Hepatocyte (in vitro differentiated cells): ENCODE measurements at places on chromosomes 4 and X.

- peak; percentile 57 for DNase-seq
Measured at GRCh38 chrX:150324035-150324728, 38.9 kb upstream of the MAMLD1 start.

GRCh38 chrX:11655282-11656015 lies 10.3 kb downstream of the ARHGAP6 start:
- DNase-seq, result no peak

DNA sequence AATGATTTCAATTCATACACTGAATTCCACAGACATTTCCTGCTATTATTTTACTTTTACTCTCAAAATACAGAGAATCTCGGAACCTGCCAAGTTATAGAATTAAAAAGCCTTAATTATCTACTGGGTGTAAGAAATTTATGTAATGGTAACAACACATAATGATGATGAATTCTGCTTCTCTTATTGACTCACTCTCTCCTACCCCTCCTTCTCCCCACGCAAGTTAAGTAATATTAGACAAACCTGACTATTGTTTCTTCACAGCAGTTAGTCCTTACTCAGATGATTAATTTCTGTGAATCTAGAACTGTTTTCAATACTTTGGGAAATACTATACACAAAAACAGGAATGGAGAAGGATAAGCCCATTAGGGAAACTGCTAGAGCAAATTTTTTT lies 762.0 kb downstream of the CCSER1 start:
- no peak for DNase-seq

- DNase-seq, result no peak
Measured at GRCh38 chr4:87650938-87651337, 858 bp downstream of the DMP1 start.

DNA sequence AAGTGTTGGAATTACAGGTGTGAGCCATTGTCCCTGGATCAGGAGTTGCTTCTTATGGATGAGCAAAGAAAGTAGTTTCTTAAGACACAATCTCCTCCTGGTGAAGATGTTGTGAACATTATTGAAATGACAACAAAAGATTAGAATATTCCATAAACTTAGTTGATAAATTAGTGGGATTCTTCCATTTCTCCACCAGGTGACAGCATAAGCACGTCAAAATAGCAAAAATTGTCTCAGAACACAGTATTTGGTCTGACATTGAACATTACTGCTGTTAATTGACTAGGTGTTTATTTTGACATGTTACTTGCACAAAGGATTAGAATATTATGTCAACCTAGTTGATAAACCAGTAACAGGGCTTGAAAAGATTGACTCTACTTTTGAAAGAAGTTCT lies 21.6 kb downstream of the CLDN34 start:
- DNase-seq, result no peak

DNA sequence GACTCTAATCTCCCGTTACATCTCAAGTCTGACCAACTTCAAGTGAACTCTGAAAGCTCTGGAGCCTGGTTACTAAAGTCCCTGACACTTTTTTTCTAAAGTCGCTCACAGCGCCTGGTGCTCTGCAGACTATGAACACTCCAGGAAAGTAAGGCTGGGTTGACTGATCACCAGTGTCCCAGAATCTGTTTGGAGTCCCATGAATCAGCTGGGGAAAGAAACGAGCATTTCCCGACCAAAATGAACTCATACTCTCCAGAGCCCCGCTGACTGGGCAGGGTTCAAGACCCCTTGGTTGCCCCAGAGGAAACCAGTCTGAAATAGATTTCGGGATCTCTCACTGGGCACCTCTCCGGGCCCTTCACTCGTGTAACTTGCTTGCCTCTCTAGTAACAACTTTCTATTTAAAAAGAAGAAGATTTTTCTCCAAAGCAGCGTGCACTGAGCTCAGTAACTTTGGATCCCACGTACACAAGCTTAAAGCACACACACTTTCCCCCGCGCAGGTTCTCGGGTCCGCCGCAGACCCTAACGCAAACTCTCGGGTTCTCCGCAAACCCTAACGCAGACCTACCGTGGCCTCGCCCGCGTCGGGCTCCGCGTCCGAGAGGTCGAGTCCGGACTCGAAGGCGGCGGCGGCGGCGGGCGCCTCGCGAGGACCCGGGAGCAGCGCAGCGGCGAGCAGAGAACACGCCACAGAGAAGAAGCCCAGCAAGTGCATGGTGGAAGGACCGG lies 964 bp downstream of the VEGFC start:
- peak; percentile 37 for DNase-seq

- DNase-seq, result no peak
Measured at GRCh38 chr4:123455360-123455759, 58.8 kb downstream of the SPRY1 start.

GRCh38 chrX:24080704-24081103 lies 25.9 kb downstream of the EIF2S3 start:
- no peak for DNase-seq

GRCh38 chr4:172843192-172843591 lies 325.4 kb upstream of the GALNT7 start:
- no peak for DNase-seq

DNA sequence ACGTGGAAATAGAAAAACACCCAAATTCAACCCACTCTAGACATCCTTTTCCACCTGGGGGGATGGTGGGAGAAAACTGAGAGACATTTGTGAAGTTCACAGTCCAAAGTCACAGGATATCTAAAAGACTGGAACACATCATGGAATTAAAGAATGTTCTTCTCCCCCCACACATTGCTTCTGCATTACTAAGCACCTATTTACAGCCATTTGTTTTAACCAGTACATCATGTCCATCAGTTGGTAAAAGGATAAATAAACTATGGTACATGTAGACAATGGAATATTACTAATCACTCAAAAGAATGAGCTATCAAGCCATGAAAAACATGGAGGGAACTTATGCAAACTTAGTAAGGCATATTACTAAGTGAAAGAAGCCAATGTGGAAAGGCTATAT lies 185.5 kb upstream of the ANXA10 start:
- no peak for DNase-seq

DNA sequence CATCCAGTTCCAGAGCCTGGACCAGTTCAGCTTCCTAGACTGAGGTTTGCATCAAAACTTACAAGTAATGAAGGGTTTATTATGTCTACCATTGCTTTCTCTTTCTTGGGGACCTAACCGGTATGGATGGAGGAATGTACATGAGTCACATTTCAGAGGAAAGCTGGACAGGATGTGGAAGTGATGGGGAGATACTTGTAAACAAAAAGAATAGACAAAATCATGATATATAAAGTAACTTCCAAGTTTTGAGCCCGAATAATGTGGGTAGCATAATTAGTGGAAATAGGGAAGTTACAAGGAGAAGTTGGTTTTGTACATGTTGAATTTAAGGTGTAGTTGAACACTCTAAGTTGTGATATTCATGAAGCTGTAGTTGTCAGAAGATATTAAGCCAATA lies 15.0 kb downstream of the FNIP2 start:
- no peak for DNase-seq

GRCh38 chr4:101981756-101982155 lies 191.2 kb downstream of the BANK1 start:
- peak; percentile 25 for DNase-seq

DNA sequence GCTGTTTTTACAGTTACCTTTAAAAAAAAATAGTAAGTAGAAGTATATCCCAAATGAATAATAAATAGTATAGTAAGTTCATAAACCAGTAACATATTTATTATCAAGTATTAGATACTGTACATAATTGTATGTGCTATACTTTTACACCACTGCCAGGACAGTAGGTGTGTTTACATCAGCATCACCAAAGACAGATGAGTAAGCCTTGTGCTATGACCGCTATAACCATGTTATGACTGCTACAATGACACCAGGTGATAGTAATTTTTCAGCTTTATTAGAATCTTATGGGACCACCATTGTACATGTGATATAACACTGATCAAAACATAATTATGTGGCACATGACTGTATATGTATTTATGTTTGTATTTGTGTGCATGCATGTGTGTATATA lies 27.3 kb downstream of the PABPC4L start:
- DNase-seq, result no peak

- no peak for DNase-seq
Measured at GRCh38 chrX:71099736-71100135, 4.1 kb downstream of the FOXO4 start.

- peak; percentile 82 for DNase-seq
Measured at GRCh38 chr4:123350191-123350544, 46.4 kb upstream of the SPRY1 start.

DNA sequence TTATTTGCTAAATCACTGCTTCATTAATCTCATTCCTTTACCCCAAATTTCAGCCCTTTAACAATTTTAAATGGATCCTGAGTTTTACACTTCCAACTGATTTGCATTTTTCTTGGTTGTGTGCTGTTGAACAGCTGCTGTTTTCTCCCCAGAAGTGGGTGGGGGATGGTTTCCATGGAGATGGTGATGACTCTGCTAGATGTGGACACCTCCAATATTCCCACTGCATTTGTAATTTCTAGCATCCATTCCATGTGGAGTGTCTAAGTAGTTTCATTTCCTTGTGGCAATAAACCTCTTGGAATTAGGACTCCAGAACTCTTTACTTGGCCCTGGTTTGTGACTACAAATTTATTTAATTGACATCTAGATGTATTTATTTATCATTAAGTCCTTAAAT lies 330.4 kb downstream of the GBA3 start:
- DNase-seq, result no peak

DNA sequence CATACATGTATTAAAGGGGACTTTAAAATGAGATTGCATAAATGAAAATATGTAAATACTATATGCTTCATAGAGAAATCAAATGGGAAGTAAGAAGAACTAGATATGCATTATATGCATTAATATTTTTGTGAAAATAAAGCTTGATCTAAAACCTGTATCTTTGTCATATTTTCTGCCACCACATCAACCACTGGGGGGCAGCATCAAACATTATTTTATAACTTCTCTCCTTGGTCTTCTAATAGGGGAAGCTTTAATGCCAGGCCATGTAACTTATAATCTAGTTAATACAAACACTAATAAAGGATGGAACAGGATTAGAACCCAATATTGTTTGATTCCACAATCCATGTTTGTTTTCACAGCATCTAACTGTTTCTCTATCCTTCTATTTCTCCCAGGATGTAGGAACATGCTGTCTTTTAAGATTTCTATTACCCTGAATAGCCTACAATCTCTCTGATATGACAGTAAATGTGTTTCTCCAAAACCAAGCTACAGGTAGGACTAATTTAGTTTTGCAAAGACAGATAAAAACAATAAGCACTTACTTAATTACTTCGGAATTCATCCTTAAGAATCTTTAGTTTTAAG lies 10.0 kb downstream of the QRFPR start:
- DNase-seq, result peak; percentile 63

DNA sequence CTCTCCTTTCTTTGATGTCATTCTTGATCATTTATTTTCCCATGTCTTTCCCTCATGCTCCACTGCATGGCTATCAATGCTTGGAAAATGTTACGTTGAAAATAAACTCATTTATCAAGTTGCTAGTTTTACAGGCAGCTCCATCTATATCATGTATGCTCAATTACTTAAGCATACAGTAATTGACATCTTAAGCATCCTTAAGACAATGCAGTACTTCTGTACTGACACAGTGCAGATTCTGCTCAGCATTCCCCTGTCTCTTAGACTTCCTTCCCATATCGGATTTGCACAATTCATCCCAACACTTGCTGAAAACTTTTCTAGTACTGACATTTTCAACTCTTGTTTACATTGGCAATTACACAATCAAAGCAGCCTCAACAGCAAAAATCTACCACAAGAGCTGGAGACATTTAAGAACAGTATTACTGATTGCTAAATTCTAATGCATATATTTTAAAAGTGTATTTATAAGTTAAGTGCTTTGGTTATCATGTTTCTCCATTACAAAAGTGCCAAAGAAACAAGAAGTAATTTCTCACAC lies 165.6 kb downstream of the ATP10D start:
- no peak for DNase-seq

DNA sequence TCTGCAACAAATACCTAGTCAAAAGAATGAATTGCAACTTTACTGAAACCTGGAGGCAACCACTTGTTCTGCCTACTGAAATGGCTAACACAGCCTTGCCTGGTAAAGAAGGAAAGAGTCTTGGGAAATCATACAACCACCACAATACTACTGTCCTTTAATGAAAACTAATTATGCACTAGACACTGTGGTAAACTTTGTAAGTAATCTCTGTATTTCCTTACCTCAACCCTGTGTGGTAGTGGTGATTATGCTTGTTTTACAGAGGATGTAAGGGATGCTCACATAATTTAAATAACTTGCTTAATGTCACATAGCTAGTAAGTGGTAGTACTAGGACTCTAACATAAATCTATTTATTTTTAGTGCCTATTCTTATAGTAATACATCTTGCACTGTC lies 44.7 kb downstream of the TMEM156 start:
- no peak for DNase-seq

DNA sequence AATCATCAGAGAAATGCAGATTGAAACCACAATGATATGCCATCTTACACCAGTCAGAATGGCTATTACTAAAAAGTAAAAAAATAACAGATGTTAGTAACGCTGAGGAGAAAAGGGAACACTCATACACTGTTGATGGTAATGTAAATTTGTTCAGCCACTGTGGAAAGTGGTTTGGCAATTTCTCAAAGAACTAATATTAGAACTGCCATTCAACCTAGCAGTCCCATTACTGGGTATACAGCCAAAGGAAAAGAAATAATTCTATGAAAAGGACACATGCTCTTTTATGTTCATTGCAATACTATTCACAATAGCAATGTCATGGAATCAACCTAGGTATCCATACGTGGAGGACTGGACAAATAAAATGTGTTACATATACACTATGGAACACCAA lies 566.3 kb downstream of the STPG2 start:
- no peak for DNase-seq

DNA sequence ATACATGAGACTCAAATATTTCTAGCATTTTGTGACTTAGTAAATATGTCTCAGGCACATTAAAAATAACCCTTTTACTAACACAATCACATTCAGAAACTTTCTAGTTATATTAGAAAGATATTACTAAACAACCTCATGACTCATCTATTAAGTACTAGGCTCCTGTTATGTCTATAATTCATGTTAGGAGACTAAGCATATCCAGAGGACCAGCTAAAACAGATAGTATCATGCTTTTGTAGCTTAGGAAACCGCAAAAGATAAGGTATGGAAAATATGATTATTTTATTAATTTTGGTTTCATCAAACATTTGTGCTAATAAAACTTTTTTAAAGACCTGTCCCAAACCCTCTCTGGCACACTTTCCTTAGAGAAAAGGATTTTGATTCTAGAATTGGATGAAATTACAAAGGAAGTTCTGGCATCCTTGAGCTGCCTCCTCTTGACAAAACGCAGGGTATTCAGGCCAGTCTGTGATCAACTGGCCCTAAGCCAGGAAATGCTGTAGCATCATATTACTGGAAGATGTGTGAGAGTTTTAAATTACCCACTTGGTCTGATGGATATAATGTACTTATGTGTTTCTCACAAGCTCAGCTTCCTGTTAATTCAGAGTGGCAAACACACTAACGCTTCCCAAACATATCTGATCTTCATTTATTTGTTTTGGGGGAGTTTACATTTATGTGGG lies 60.4 kb downstream of the NRK start:
- peak; percentile 15 for DNase-seq

- DNase-seq, result no peak
Measured at GRCh38 chr4:133524369-133524768, 375.3 kb downstream of the PCDH10 start.

- DNase-seq, result no peak
Measured at GRCh38 chrX:15866147-15866546, 11.5 kb upstream of the AP1S2 start.
